ENCODE measurements at places on chromosomes 4 and X.

DNA sequence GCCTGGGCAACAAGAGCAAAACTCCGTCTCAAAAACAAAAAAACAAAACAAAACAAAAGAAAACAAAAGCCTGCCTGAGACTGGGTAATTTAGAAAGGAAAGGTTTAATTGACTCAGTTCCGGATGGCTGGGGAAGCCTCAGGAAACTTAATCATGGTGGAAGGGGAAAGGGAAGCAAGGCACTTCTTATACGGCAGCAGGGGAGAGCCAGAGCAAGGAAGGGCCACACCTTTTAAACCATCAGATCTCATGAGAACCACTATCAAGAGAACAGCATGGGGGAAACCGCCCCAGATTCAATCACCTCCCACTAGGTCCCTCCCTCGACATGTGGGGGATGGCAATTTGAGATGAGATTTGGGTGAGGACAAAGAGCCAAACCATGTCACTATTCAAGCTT lies 122.2 kb downstream of the UBE2K start:
- no peak for DNase-seq

DNA sequence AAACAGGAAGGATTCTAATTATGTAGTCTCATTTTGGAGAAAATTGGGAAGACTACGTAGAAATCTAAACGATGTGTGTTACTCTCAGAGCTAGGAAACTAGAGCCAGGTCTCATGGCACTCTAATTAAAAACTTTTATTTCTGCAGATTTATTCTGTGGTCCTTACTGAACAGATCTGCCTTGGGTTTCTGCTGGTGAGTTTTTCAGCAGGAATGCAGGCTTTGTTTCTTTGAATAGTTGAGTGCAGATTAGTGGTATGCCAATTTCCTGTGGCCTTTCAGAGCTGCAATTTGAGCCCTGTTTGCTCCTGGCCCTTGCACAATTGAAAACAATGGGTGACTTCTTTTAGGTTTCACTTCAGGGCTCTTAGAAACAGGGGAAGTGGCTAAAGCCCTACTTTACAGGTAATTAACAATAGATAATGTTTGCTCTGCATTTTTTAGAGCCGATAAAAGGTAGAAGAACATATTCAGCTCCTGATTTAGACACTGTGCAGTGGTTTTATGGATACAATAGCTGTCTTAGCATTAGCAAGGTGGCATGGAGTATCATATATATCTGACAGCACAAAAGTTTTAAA lies 21.8 kb downstream of the SPRY1 start:
- DNase-seq: no peak

GRCh38 chr4:41930139-41930831 lies 4.9 kb upstream of the TMEM33 start:
- no peak for DNase-seq

DNA sequence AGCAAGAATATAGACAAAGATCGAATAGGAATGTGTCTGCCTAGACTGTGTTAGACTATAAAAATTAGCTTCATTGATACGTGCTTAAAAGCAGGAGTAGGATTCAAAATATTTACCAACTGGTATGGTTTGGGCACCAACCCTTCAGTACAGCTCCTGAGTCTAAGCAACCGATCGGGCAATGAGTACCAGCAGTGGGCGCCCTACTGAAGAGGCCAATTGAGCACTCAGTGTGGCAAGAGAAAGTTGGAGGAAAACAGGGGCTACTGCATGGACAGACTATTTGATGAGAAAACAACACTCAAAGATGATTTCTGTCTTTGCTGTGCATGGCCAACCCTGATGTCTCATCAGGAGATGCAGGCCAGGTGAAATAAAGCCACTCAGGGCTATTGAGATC lies 176.0 kb upstream of the NWD2 start:
- DNase-seq: no peak

DNA sequence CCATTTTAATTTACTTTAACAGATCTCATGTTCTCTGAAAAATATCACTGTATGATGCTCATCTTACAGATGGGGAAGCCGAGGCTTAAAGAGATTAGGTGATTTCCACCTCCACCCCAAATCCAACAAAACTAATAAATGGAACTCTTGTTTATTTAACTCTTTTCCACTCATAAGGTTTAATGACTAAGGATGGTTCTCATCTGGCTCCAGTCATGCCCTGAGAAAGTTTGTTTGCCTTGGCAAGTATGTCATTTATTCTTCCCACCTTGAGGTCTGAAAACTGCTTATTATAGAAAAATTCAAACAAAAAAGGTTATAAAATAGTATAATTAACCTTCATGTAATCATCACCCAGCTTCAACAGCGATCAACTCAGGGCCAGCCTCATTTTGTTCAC lies 56.3 kb downstream of the PPEF2 start:
- no peak for DNase-seq

DNA sequence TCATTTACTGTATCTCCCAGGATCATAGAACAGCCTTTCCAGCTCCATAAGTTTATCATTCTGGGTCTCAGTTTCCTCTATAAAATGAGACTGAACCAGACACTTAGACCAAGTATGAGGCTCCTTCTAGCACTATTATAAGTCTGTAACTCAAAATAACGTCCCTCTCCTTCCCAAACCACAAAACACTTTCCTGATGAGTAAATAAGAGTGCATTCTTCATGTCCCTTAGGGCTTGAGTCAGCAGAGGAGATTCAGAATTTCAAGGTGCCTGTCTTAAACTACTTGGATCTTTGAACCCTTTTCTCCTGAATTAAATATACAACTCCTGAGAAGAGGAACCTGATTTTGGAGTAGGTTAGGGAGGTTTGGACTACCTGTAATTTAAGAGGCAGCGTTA lies 62.6 kb downstream of the GLRA2 start:
- DNase-seq: no peak

DNA sequence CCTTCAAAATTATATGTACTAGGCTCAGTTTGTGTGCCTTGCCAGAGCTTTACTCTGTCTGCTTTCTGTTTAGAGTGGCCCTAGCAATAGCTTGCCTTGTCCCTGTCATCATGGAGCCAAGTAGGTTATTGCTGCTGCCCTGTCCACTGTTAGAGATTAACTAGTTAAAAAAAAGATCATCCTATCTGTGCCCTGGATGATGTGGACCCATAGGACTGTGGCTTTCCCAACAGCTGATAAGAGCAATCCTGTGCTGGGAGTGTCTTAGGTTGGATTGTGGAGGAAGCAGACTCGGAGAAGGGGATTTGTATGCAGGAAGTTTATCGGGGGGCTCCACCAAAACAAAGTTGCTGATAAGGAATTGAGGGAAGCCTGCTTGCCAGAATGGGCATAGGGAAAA lies 23.8 kb downstream of the PPP1R2C start:
- no peak for DNase-seq

DNA sequence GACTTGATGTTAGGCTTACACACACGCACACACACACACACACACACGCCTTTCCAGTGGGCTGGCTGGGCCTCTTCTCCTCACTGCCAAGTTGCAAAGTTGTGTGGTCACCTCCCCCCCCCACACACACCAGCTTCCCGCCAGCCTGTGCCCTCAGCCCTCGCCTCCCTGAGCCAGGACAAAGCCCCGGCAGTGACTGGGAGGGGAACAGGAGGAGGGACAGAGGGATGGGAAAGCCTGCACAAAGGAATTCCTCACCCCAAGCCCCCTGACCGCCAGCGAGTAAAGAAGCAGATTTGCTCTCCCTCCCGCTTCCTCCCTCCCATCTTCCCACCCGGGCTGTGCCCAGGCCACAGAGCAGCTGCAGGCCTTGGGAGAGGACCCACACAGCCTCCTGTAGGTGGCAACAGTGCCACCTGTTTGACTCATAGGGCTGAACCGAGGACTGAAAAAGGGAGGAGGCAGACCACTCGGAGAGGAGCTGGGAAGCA lies at the start of gene GDPD2:
Gene GDPD2 (plus strand): TSS at position 464 of the 491 bp plus-strand sequence. CDS start 1,671 bp downstream, outside the sequence.
- DNase-seq: no peak

DNA sequence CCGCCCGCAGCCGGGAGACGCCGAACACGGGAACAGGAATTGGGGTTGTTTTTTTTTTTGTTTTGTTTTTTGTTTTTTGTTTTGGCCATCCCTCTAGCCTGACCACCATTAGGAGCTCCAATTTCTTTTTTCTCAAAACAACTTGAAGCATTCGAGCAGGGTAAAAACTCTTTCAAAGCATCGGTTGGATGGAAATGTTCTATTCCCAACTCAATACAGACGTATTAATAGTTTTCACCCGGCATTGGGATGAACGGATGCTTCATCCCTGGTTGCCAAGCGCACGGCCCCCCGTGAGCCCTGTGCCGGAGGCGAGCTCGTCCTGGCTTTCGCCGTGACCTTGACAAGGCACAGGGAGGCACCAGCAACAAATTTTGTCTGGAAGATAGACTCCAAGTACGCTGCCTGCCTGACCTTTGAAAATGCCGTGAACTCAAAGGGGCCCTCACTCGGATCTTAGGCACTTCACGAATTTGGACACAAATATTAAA lies 352 bp upstream of the MAP3K15 start:
- no peak for DNase-seq

DNA sequence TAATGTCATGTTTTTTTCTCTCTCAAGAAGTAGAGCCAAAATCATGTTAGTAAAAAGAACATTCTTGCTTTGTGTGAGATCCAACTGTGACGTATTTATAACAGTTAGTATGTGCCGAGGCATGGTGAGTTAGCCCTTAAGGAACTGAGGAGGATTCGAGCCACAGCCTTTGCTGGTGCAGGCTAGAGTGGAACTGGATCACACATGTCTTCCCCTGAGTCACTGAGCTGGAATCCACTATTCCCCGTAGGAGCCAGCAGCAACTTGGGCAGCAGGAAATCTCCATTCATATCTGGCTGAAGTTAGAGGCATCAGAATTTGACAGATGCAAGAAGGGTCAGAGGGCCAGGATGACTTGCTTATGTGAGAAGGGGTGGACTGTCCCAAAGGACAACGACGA lies 144.6 kb upstream of the KIT start:
- no peak for DNase-seq

GRCh38 chrX:133403984-133404383 lies 11.3 kb downstream of the GPC4 start:
- no peak for DNase-seq

DNA sequence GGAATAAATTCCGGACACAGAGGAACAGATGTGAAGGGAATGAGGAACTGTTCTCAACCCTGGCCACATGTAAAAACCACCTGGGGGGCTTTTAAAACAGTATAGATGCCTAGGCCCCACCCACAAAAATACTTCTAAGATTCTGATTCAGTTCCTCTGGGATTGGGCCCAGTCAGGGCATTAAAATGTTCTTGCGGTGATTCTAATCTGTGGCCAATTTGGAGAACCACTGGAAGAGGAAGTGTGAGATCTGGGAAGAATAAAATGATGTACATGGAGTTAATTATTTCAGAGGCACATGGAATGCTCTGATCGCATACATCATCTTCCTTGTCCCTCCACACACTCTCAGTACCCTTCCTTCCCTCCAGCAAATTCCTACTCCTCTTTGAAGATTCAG lies 192.2 kb downstream of the APBB2 start:
- DNase-seq: no peak

DNA sequence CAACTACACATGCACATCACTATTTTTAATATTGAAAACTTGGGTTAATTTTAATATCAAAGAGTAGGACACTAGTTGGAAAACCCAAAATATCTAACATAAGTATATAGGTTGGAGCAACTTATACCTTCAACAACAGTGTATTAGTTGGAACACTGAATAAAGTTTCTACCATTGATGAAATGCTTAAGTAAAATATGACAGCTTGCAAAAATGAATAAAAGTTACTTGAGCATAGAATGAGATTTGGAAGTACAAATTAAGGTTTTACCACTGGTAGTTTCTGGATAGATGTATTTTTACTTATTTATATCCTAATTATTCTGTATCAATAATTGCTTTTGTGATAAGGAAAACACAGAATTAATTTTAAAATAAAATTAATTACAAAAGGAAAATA lies 1079.6 kb downstream of the ADGRL3 start:
- DNase-seq: no peak

GRCh38 chr4:185529413-185529812 lies 5.9 kb downstream of the PDLIM3 start:
- no peak for DNase-seq

DNA sequence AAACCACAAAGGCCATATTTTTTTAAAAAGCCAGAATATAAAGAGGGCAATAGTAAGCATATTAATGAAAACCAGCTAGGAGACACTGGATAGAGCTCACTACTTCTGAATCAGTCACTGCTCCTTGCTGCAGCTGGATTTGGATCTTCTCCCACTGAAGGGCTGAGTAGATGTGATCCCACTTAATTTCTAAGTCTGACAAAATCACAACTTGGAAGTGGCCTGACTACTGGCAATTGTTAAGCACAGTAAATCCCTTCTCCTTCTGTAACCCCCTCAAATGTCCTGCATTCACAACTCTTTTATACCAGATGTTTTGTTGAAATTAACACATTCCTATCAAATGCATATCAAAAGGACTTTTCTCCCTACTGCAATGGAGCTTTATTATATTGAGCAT lies 72.9 kb downstream of the AMMECR1 start:
- DNase-seq: no peak

GRCh38 chr4:87901422-87901992 lies 68.7 kb downstream of the MEPE start:
- DNase-seq: no peak

DNA sequence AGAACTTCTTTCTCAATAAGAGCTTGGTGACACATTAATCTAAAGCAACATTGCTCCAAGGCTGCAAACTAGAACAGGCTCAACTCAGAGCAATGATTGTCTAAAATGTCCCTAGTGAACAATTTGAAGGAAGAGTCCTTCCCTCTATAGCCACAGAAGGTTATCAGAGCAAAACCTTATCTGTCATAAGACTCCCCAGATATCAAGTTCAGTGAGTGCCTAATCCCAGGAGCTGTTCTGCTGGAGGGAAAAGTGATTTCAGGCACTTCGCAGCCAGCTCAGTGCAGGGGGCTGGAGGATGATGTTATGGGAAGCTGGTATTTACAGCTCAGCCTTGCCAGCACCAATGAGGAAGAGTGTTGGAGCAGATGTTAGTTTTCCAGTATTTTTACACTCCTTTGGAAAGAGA lies 497.5 kb downstream of the INPP4B start:
- DNase-seq: no peak

GRCh38 chr4:75391489-75392166 lies 122.6 kb downstream of the RCHY1 start:
- no peak for DNase-seq

DNA sequence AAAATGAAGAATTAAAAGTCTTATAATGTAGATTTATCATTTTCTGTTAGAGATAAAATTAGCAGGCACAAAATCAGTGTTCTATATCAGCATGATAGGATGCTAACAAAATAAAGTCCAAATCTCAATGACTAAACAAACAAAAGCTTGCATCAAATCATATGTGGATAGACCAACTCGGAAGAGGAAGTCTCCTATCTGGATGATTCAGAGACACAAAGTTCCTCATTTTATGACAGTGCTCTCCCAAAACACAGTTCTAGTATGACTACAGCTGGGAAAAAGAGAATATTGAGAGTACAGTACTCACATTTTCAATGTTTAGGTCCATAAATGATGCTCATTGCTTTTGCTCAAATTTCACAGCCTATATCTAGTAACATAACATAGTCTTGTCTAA lies 376.1 kb upstream of the CTSO start:
- no peak for DNase-seq

DNA sequence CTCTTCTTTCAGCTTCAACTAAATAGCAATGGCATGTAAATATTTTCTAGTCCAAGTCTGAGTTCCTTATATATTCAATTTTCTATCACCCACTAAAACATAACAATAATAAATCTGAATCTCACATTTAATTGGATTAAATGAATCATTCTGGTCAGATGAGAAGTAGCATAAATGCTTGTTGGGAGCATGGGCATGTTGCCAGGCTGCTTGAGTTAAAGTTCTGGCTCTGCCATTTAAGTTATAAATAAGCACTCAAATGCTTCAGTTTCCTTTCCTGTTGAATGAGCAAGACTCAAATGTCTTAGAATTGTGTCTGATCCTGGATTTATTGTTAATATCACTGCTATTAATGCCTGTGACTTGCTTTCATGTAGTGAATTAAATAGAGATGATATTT lies 496.3 kb downstream of the STPG2 start:
- no peak for DNase-seq

Data from ascending aorta (tissue), 2 donors.